Adrenal gland (tissue), 19 donors: ENCODE measurements at places on chromosomes 2 and 18.

GRCh38 chr2:48419884-48420511, 110.0 kb upstream of the STON1 start:
- no peak for DNase-seq

DNA sequence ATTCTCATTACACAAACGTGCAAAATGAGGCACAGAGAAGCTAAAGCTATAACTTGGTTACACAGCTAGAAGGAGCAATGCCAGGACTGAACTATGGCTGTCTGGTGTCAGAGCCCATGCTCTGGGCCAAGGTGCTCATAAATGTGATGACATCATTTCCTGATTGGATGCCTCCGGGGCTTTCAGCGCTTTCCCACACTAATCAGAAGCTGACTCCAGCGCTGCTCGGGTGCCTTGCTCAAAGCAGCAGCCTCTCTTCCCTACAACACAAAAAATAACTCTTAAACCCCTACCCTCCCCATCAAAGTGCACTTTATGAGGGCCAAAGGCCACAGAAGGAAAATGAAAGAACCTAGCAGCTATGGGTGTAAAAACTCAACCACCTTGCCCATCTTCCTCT, 90.7 kb downstream of the STK39 start:
- no peak for DNase-seq

DNA sequence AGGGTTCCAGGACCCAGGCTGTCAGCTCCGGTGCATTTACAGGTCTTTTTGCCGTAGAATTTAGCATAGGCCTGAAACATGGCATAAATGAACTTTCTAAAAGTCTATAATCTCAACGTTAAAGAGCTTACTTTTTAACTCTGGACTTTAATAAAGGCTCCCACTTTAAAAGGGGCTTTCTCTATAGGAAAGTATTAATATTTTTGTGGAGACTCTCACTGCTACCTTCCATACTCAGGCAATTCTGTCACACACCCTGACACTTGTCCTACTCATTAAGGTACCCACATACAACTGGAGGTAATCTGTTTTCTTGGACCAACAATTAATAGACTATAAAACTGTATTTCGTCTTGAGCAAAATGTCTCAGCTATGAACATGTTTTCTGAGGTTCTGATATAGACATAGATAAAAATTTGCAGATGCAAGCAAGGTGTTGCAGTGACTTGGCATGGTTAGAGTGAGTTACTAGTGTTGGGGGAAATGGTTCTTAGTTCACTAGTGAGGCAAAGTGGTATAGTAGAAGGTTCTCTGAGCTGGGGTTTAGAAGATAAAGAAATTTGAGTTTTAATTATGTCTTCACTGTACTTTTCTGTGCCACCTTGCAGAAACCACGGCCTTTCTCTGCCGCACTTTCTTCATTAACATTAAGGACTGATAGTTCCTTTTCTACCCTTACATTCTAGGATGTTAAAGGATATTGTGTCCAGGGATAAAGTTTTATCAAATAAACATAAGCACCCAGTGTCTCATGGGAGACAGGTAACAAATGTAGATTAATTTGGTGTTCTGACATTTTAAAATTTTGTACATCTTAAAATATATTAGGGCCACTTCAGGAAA, 10.8 kb upstream of the NR4A2 start:
- DNase-seq: no peak

GRCh38 chr2:146467425-146467824, 1377.4 kb upstream of the ACVR2A start:
- DNase-seq: no peak

GRCh38 chr2:197057959-197058358, 131.5 kb upstream of the PGAP1 start:
- no peak for DNase-seq

DNA sequence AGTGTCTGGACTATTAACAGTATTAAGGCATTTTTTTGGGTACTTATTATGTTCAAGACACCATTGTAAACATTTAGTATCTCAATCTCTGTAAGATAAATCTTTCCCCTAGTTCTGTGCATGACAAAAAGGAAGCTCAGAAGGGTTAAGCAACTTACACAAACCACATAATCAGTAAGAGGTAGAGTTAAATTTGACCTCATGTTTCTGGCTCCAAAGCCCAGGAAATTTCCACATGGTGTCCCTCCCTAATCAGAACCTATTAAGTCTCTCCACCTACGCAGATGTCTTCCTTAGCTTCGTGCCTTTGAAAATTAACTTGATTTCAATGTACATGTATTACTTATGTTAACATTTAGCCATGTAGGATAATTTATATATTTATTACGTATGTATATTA, 2.0 kb downstream of the MFSD6 start:
- DNase-seq: no peak

GRCh38 chr2:126368758-126369157, 287.2 kb upstream of the GYPC start:
- DNase-seq: no peak

GRCh38 chr2:71503837-71504236, 50.5 kb downstream of the DYSF start:
- no peak for DNase-seq

DNA sequence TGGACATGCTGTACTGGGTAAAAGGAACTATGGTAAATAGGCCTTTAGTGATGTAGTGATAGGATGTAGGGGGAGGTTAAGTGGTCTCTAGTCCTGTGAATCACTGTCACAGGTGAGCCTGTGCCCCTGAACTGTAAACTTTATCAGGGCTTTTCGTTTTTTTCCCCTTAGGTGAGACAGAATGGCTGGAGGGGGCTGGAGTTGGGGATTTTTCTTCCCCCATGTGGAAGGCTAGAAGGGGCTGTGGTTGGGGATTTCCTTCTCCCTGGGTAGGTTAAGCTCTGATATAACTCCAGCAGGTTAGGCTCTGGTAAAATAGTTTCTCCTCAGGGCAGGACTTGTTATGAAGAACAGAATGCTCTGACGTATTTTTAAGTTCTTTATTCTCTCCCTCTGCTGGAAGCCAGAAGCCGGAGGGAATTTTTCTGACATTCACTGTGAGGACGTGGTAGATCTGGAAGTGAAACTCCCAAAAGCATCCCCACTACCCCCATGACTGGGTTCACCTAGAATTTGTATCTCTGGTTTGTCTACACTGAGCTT, 28.5 kb downstream of the PIKFYVE start:
- no peak for DNase-seq
